ENCODE measurements at places on chromosomes 7 and 10.
A peak's percentile ranks its signal among the peaks of the same experiment; 100 is the strongest.

GRCh38 chr10:122850705-122851640, 5.3 kb upstream of the CUZD1 start:
- DNase-seq: peak; percentile 78

GRCh38 chr7:102273749-102274712, 12.6 kb upstream of the SH2B2 start:
- DNase-seq: peak; percentile 95

DNA sequence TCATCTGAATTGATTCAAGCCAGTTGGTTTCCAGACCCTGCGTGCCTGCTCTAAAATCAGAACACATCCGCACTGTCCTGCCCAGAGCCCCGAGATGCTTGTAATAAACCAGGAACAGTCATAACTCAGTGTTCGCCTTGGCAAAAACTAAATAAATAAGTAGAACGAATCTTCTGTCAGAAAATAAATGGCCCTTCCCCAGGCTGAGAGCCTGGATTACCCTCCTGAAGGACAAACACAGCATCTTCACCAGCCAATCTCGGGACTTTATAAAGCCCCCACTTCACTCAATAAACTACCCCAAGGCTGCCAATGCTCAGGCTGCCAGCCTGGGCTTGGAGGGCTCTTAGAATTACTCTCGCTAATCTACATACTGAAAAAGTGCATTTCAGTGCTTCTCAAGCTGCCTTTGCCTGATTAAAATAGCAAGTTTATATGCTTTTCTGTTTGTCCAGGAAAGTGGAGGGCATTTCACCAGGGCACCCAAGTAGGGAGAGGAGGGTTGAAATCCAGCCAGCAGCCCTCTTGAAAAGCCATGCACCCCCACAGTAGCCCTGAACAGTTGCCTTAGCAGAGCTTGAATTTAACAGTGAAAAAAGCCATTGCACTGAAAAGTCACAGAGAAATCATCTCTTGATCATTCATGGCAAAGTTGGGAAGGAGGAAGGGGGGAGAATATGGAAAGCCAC, 136.6 kb downstream of the CALN1 start:
- DNase-seq: no peak

- DNase-seq: peak; percentile 24
These were observed 54.1 kb downstream of the HSPA12A start for GRCh38 chr10:116688241-116688711.

DNA sequence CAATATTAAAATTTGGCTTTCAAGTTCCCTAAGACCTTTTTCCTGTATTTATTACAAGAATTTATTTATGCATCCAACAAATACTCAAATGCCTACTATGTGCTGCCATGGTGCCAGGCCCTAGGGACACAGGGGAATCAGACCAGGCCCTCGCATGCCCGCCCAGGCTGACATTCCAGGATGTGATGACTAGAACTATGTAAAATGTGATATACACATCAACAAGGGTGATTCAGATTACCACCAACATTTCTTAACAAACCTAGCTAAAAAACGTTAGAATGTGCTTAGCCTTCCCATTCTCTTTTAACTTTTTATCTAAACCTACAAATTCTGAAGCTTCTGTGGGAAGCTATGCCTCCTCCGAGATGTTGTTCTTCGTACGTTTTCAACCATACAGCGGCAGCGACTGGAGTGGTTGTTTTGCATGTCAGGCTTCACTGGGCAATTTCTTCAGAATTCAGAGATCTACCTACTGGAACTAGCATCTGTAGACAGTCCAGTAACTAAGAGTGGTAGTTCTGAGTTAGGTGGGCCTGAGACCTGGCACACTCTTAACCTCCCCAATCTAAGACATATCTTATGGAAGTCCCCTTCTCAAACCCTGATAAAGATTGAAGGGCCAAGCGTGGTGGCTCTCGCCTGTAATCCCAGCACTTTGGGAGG, 22.1 kb downstream of the GNA12 start:
- DNase-seq: peak; percentile 94

GRCh38 chr10:4344492-4344994, 481.5 kb upstream of the AKR1E2 start:
- DNase-seq: peak; percentile 95

GRCh38 chr7:150738092-150738491, 874 bp downstream of the GIMAP5 start:
- DNase-seq: no peak

- DNase-seq: no peak
These were observed 50.7 kb downstream of the BPGM start for GRCh38 chr7:134697205-134697886.

GRCh38 chr10:71657604-71658466, 61.7 kb downstream of the C10orf105 start:
- DNase-seq: no peak

- DNase-seq: peak; percentile 60
These were observed 1.9 kb upstream of the CYP26A1 start for GRCh38 chr10:93071674-93072224.

GRCh38 chr10:114801411-114801813, 20.2 kb upstream of the FHIP2A start:
- no peak for DNase-seq

GRCh38 chr7:135600226-135600625, 42.5 kb downstream of the NUP205 start:
- no peak for DNase-seq

DNA sequence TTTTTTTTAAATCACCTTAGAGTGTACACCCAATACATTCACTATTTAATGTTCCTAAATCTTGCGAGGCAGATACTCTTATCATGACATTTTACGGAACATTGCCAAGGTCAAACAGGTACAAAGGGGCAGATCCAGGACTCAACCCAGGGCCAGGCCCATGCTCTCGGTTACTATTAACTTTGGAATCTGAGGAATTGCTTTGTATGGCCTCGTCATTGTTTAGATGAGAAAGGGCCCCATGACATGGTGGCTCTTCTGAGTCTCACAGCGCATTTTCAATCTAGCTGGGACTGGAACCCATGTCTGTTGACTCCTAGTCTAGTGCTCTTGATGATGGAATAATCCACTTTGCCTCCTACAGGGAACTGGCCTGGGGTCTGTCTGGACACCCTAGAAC, 59.1 kb downstream of the GATA3 start:
- no peak for DNase-seq

DNA sequence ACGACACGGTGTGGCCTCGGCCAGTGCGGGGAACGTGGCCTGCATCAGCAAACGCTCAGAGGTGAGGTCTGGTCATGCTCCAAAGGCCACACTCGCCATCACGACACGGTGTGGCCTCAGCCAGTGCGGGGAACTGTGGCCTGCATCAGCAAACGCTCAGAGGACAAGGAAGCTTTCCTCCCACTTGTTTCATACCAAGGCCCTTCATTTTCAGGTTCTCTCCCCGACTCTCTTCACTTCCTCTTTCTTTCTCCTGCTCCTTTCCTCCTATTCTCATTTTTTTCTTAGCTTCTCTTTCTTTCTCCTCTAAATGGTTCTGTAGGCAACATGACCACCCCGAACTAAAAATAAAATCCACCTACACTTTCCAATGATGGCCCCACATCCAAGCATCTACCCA, 384.4 kb upstream of the SHH start:
- DNase-seq: no peak

DNA sequence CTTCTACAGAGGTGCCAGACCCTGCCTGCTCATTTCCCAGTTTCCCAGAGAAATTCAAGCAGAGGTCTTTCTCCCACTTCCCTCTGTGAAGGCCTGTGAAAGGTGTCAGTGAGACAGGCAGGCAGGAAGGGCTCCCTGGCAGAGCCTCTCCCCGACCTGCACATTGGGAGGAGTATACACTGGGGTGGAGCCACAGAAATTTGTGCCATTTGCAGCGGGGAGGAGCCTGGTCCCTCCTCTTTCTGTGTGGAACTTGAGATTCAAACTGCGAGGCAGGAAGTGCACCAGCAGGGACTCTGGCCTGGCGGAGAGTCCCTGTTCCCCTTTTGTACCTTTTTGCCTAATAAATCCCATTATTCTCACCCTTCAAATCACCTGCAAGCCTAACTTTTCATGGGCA, 54.6 kb upstream of the OPN4 start:
- DNase-seq: peak; percentile 23

DNA sequence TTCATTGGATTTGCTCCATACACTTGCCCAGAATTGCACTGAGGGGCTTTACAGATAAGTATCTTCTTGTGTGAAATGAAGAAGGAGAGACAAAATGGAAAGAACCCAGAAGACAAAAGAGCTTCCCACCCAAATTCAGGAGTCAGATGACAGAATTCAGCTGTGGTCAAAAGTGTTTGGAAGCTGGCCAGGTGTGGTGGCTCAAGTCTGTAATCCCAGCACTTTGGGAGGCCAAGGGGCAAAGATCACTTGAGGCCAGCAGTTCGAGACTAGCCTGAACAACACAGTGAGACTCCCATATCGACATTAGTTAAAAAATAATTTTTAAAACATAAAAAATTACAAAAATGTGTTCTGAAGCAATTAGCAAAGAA, 27.1 kb downstream of the DUSP5 start:
- peak; percentile 54 for DNase-seq

- peak; percentile 62 for DNase-seq
These were observed 9.5 kb upstream of the WDR11 start for GRCh38 chr10:120841522-120842189.

GRCh38 chr7:133932591-133932990, 194.5 kb upstream of the LRGUK start:
- DNase-seq: no peak

DNA sequence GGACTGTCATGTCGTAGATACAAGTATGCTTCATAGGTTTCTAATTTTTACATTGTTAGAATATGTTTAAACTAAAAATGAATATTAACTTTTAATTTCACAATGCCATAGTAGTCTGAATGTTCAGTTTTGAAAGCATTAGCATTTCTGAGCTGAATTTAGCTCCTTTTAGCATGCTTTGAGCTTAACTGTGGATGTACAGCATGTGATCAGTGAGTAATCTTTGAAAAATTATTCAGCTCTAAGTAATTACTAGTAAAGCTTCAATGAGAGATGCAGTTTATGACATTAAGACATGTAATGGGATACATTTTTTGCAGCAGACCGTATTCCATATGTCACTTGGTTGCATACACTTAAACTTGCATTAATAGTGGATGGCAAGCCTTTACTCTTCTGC, 114.1 kb upstream of the WNT16 start:
- DNase-seq: no peak

DNA sequence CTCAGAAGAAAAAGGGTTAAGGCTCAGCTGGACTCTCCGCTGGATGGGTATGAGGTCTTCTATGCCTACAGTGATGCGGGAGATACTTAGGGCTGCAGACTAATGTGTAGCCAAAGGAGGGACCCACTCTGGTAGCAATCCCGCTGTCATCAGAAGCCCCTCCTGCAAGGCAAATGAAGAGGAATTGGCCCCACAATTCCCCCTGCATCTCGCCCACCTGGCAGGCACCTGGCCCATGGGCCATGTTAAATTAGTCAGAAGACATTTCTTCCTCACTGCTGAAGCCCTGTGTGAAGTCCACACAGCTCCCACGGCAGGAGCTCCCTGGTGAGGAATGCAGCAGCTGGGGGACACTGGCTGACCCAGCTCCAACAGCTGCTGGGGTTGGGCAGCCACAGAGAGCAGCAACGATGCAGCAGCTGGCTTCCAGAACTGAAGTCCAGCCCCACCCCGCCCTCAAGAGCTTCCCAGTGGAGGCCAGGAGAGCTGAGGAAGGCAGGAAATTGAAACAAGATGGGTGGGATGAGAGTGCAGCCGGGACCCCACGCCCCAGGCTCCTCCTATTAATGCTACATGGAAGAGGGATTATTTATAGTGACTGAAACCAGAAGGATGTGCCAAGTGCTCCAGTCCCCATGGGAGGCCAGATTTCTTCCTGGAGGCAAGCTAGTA, 5.5 kb downstream of the VSTM4 start:
- DNase-seq: no peak

GRCh38 chr10:16646181-16647059, 124.7 kb upstream of the C1QL3 start:
- DNase-seq: peak; percentile 36

GRCh38 chr7:83465643-83466042, 183.3 kb downstream of the SEMA3E start:
- DNase-seq: no peak

DNA sequence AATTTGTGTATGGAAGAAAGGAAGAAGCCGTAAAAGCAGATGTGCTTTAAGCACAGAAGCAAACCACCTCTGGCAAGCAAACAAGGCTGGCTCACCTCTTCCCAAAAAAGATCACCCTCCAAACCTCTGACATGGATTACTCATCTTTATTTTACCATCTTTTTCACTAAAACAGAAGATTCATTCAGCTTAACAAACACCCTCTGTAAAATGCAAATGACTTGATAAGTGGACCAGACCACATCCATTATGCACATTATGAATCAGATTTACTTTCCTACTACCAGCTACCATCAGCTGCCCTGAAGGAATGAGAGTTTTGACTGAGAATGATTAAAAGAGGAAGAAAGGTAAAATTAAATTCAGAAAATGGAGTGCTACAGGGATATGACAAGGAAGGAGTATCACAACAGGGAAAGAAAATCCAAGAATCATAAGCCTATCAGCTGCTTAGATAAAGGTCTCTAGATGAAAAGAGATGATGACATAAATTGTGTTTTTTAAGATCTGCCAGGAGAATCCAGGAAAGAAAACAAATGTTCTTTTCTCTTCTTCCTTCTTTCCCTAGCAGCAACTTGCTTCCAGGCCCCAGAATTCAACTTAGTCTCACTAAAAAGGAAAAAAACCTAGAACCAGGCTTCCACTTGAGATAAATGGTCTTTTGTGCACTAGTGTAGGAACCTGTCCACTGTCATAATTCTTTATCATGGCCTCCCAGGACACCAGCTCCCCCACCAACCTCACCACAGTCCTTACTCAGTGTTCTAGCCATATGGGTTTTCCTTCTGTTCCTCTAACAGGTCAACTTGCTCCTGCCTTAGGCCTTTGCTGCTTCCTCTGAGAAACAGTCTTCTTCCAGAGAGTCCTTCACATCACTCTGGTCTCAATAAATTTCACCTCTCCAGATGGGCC, 47.4 kb downstream of the JAZF1 start:
- peak; percentile 24 for DNase-seq

DNA sequence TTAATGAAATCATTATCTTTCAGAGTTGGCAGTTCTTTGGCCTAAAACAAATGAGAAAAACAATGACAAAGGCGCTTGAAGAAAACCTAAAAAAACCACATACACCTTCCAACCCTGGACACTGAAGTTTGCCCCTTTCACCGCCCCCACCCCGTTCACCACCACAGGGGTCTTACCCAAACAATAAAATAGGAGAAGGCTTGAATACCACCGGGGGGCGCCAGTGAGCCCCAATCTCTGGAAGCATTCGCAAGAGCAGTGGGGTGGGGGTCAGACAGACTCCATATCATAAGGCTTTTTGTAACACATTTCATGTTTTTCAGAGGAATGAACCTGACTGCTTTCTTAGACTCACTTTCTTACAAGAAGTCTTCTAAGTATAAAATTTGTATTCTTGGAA, 163.6 kb downstream of the PIP4K2A start:
- DNase-seq: peak; percentile 6

GRCh38 chr7:2008936-2009540, 223.7 kb downstream of the MAD1L1 start:
- no peak for DNase-seq

GRCh38 chr10:6763423-6763822, 183.3 kb upstream of the PRKCQ start:
- no peak for DNase-seq

Data from M059J (cell line).